Tibial nerve (tissue), 4 donors: ENCODE measurements at places on chromosomes 2 and 18. TPM values are rescaled to one million over a fixed set of nuclear protein-coding genes. Genes with fewer than 3 reads are reported as not detected.

CRYGD gene
- total RNA-seq, result not detected

- no peaks in the 10 kb centered on the region for H3K27me3 ChIP-seq
- peaks cover 3% of the 10 kb centered on the region for H3K4me1 ChIP-seq
- no peaks in the 10 kb centered on the region for H3K36me3 ChIP-seq
- no peak overlapping the region for H3K4me3 ChIP-seq
These were observed 934.1 kb upstream of the KLHL29 start for GRCh38 chr2:22450831-22451230.

GRCh38 chr2:105134081-105134480 is 96.2 kb downstream of the MRPS9 start:
- H3K4me3 ChIP-seq, result no peak overlapping the region
- no peaks in the 10 kb centered on the region for H3K4me1 ChIP-seq
- no peak for DNase-seq
- H3K27me3 ChIP-seq, result no peaks in the 10 kb centered on the region
- no peak overlapping the region for H3K27ac ChIP-seq

LDLRAD4 gene
- total RNA-seq, result 36.9 TPM

SKOR2 gene
- total RNA-seq, result not detected

KCNK3 gene
- 0.84 TPM for total RNA-seq

DNA sequence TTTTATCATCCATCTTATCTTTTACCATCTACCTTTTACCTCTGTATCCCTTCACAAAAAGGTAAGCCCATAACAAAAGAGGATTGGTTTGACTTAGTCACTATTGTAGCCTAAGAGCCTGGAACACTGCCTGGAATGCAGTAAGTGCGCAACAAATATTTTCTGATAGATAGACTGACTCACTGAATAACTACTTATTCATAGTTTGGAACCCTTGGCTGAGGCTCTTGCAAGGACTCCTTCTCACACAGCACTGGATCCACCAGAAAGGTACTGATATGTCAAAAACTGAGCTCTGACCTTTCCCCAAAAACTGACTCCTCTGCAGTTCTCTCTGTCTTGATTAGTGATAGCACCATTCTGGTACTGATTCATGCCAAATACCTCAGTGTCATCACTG is 426.7 kb downstream of the SETBP1 start:
- no peaks in the 10 kb centered on the region for H3K4me1 ChIP-seq
- no peaks in the 10 kb centered on the region for H3K36me3 ChIP-seq
- H3K27me3 ChIP-seq, result no peaks in the 10 kb centered on the region
- H3K4me3 ChIP-seq, result no peak overlapping the region
- H3K27ac ChIP-seq, result no peak overlapping the region

CRYGC gene
- total RNA-seq, result not detected

ERMN gene
- total RNA-seq, result 1.0 TPM

TTC27 gene
- 25.7 TPM for total RNA-seq

REG3A gene
- total RNA-seq, result not detected

- peaks cover 29% of the 10 kb centered on the region for H3K36me3 ChIP-seq
- no peak overlapping the region for H3K27ac ChIP-seq
- H3K4me1 ChIP-seq, result no peaks in the 10 kb centered on the region
- no peak for DNase-seq
- H3K27me3 ChIP-seq, result no peaks in the 10 kb centered on the region
These were observed 69.2 kb upstream of the MTIF2 start for GRCh38 chr2:55338268-55338667.

- H3K4me3 ChIP-seq, result no peak overlapping the region
- H3K27me3 ChIP-seq, result no peaks in the 10 kb centered on the region
- no peak for DNase-seq
- no peaks in the 10 kb centered on the region for H3K36me3 ChIP-seq
- H3K4me1 ChIP-seq, result peaks cover 4% of the 10 kb centered on the region
- H3K27ac ChIP-seq, result no peak overlapping the region
These were observed 300.1 kb downstream of the NDUFA10 start for GRCh38 chr2:239724851-239725550.
